ENCODE measurements at places on chromosomes 4 and X.
A peak's percentile ranks its signal among the peaks of the same experiment; 100 is the strongest.

- DNase-seq, result no peak
These were observed 113.7 kb upstream of the TSPAN5 start for GRCh38 chr4:98771959-98772632.

DNA sequence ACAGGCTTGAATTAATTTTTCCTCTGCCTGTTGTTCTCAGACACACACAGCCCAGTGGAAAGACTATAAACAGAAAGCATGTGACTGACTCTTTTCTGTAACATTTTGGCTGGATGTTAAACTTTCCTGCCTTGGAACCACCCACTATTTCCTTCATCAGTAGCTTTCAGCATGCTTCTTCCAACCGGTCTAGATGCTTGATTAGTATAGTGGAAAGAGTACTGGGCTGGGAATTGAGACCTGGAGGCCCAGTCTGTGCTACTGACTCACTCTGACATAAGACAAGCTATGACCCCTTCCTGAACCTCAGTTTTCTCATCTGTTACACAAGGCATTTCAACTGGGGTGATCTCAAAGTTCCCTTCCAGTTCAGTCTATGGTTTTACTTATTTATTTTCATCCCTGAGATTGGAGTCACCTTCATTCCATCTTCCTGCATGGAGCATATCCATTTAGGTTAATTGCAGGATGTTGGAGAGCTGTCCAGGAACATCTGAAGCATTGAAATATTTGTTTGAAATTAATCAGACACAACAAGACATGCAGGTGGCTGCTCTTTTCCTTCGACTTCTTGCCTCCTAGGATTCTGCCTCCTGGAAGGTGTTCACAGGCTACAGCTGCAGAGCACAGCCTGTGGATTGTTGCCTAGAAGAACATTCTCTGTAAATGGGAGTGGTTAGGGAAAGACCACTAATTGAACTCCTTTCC lies 173.4 kb downstream of the RTL9 start:
- no peak for DNase-seq

GRCh38 chr4:100797791-100798190 lies 280.0 kb upstream of the EMCN start:
- no peak for DNase-seq

GRCh38 chr4:159038536-159038935 lies 64.3 kb upstream of the RAPGEF2 start:
- no peak for DNase-seq

GRCh38 chr4:100721077-100721476 lies 203.3 kb upstream of the EMCN start:
- DNase-seq, result no peak

- DNase-seq, result no peak
These were observed 134.1 kb upstream of the MAMLD1 start for GRCh38 chrX:150229030-150229429.

- no peak for DNase-seq
These were observed 24.8 kb upstream of the PTPN13 start for GRCh38 chr4:86569103-86569870.

GRCh38 chr4:158991534-158992155 lies 111.2 kb upstream of the RAPGEF2 start:
- no peak for DNase-seq

GRCh38 chr4:15754323-15754722 lies 23.8 kb upstream of the CD38 start:
- no peak for DNase-seq

DNA sequence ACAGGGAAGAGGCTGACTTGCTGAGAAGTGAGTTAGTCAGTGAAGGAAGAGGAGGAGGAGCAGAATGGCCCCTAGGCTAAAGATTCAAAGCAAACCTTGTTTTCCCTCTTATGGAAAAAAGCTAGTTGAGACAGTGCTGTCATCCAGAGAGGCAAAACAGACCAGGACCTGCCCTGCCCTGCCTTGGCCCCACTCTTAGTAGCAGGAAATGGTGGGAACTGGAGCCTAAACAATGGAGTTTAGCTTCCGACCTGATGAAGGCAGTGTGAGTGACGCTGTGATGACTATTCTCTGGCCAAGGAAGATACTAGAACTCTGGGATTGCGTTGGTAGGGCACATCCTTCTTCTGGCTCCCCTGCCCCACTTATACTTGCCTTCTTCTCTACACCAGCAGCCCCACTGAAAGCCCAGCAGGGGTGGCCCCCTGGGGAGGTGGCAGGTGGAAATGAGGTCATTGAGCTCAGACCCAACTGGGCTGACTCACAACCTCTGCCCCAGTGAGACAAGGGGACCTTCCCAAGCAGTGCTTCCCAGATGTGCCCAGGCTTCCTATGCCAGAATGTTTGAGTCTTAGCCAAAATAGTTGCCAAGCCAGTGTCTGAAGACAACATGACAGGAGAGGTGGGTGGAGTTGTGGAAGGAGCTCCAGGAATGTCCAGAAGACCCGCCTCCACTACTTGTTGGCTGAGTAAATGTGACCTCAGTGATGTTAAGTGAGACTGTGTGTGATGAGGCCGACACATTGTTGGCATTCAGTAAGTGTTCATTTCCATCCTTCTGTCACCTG lies 38.8 kb downstream of the MSN start:
- peak; percentile 83 for DNase-seq

- no peak for DNase-seq
These were observed 200.7 kb upstream of the NPY2R start for GRCh38 chr4:155007660-155008176.

- no peak for DNase-seq
These were observed 416.2 kb upstream of the PRKX start for GRCh38 chrX:4129626-4130025.

DNA sequence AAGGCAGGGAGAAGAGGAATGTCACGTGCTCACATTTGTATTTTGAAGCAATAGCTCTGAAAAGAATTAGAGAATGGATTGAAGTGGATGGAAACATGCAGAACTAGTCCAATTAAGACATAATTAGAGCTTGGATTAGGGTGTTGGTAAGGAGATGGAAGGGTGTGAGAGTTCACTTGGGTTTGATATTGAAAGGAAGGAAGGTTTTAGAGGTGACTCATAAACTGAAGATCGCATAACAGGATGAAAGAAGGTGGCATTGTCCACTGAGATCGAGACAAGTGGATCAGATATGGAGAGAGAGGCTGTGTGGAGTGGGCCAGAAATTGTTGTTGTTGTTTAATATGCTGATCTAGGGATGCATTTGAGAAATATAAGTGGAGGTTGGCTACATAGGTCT lies 244.0 kb upstream of the SMIM31 start:
- peak; percentile 43 for DNase-seq

GRCh38 chr4:80295826-80296225 lies 29.4 kb downstream of the FGF5 start:
- no peak for DNase-seq

DNA sequence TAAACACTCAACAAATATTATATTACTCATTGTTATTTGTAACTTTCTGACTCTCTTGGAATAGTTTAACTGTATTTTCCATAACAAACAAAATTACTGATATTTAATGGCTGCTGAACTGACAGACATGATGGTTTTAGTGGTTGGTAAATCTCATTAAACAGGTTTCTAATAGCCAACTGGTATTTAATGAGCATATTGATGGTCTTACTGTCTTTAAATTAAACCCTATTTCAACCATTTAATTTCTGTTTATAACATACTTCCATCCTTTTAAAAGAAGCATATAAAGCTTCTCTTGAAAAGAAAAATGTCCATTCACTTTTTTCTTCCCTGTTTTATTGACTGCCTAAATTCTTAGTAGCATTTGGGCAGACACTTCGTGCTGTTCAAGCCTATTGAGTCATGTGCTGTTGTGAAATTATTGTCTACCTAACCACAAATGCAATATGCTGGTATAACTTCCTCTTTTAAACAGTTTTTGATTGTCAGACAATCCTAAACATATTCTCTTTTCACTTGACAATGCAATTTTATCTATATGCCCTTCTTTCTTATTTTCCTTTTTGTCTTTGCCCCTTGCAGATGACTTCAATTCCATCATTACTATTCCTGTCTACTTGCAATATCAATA lies 163.9 kb upstream of the SLC7A11 start:
- DNase-seq, result peak; percentile 71

DNA sequence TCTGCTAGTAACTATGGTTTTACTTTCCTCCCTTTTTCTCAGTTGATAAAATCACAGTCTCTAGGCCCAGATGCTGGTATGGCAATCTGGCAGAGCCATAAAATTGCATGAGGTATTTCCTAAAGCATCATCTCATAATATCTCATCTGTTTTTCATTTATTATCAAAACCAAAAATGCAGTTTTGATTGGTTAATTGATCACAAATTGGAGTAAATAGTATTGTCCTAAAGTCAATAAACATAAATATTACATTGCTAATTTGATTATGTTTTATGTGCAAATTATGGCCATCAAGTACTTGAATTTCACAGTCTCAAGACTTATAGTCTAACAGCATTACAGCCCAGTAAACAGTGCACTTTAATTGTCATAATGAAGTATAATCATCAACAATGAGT lies 2365.6 kb downstream of the ARAP2 start:
- DNase-seq, result no peak

DNA sequence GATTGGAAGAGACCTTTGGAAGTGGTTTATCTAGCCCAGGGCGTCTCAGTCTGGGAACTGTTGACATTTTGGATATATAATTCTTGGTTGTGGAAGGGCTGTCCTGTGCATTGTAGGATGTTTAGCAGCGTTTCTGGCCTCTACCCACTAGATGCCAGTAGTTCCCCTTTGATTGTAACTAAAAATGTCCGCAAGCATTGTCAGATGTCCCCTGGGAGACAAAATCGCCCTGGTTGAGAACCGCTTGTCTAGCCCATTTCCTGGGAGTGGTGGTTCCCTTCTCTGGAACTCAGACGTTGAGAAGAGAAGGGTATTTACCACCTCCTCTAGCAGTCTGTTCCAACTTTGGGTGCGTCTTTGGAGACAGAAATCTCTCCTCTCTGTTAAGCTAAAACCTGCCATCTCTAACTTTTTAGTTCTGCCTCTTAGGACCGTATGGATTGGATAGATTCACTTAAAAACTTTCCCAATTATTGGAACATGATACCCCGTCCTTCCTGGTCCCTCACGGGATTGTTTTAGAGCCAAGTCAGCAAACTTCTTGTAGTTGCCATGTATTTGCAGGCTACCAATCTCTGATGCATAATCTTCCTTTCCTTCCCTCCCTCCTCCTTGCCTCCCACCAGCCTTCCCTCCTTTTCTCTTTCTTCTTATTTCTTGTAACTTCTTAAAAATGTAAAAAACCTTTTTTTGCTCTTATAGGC lies 13.9 kb downstream of the TMEM165 start:
- no peak for DNase-seq

DNA sequence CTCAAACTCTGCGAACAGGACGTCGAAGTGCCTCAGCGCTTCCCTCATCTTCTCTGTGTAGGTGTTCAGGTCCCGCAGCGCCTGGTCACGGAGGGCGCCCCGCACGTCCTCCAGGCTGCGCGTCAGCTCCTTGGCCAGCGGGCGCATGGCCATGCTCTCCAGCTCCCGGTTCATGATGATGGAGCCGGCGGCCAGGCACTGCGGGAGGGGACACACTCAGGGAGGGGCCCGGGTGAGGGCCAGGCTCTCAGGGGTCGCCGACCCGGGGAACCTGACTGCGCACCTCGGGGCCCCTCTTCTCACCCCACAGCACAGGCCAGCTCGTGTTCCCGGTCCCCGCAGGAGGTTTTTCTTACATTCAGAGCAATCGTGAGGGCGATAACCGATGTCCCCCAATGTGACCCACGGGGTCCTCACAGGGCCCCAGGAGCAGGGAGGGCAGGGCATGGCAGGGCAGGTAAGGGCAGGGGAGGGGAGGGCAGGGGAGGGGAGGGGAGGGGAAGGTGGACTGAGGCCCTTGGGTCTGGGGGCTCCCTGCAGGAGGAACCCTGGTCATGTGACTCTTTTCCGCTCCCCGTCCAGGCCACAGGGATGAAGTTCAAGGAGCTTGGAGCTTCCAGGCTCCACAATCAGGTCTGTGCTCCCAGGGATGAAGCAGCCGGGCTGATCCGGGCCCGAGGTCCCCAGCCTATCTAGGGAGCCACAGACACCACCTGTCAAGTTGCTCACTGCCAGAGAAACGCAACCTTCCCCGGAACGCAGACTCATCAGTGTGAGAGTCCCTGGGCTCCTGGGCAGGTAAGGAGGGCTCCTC lies 77.8 kb upstream of the MXD4 start:
- no peak for DNase-seq

Data from mammary epithelial cell (primary cell).